ENCODE measurements at places on chromosomes 2 and 18.

- DNase-seq = no peak
Observed at GRCh38 chr18:395456-396250, 104.8 kb downstream of the COLEC12 start.

DNA sequence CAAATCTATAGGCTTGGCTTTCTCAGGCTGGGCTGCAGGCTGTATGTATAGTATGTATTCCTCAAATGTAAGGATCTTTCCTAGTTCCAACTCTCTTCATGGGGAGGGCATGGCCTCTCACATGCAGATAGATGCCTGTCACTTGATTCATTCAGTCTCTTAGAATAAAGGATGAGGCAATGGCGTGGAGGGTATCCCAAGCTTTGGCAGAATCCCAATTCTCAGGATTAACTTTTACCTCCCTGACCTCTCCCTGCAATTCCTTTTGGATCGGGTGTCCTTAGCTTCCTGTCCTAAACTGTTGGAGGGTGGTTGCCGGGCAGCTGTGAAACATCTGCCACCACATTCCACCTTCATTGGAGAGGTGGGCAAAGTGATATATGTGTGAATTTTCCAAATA lies 80.3 kb downstream of the INSIG2 start:
- no peak for DNase-seq

DNA sequence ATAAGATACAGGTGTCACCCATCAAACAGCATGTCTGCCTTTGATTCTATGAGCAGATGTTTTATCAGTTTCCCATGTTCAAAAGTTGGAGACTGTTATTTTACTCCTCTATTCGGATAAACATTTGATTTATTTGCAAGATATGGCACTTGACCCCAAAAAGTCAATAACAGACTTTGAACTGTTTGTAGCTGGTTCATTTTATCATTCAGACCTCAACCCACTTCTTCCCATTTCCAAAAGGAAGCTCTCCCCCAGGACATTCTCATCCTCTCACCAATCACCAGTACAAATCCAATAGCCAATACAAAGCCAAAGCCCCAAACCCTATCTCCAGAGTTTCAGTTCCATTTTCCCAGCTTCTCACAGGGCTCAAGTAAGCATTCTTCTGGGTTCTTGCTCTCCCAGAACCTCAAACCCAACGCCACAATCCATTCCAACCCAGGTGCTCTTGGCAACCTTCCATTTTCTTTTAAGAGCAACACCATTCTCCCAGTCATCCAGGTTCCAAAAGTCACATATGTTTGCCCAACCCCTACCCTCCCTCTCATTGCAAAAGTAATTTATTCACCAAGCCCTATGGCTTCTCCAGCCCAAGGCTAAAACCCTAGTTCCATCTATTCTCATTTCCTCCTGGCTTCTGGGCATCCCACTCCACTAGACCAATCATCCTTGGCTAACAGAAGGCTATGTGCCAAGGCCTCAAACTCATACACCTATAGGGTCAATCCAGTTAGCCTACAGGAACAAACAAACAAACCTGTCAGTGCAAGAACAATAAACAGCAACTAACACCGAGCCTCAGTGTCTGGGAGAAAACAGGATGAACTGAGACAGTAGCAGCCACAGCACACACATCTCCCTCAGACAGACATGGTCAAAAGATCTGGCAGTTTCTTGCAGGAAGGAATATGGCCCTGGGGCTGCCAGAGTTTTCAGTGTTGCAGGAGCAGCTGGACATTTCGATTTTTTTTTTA lies 9.2 kb downstream of the ACVR1 start:
- no peak for DNase-seq

DNA sequence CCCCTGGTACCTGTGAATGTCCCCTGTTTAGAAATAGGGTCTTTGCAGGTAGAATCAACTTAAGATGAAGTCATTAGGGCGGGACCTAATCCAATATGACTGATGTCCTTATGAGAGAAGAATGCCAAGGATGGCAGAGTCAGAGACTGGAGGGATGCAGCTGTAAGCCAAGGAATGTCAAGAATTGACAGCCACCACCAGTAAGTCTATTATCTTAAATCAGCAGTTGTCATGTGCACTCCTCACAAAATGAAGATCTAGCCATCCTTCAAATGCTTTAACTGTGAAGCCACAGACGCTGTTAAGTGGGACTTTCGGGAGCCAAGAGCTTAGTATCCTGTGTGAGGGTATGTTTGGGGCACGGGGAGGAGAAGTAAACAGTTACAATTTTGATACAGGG lies 83.2 kb downstream of the ITGA4 start:
- DNase-seq = no peak

DNA sequence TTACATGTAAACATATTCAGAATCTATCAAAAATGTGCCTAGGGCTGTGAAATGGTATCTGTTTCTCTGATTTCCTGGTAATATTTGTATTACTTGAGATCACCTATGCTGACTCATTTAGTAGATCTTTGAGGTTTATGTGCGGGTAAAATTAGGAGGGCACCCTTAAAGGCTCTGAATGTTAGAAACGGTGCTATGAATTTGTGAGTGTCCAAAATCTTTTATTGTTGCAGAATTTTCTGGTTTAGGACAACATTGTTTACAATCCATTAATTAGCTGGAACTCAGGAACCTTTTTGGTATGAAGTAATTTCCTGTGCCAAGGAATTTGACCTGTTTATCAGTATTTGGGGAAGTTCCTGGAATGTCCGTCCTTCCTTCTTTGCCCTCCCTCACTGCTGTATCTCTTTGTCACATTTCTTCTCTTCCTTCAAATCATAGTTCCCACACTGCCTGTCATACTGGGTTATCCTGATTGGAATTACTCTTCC lies 130.5 kb downstream of the TANC1 start:
- no peak for DNase-seq

DNA sequence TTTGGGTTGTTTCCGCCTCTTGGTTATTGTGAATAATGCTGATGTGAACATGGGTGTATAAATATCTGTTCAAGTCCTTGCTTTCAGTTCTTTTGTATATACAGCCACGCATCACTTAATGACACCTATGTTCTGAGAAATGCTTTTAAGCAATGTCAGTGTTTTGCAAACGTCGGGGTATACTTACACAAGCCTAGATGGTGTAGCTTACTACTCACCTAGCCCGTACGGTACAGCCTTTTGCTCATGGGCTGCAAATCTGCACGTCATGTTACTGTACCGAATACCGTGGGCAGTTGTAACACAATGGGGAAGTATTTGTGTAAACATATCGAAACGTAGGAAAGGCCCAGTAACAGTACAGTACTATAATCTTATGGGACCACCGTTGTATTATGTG lies 12.4 kb downstream of the RALB start:
- DNase-seq = no peak

Data from stimulated activated CD8-positive, alpha-beta memory T cell treated with anti-CD3 and anti-CD28 coated beads, Interleukin-15, amount 100 ng/mL, for 24 hours (primary cell).